OCI-LY7 (cell line): ENCODE measurements at places on chromosomes 5 and 9. TPM values are rescaled to one million over a fixed set of nuclear protein-coding genes. Genes with fewer than 3 reads are reported as not detected.

DNA sequence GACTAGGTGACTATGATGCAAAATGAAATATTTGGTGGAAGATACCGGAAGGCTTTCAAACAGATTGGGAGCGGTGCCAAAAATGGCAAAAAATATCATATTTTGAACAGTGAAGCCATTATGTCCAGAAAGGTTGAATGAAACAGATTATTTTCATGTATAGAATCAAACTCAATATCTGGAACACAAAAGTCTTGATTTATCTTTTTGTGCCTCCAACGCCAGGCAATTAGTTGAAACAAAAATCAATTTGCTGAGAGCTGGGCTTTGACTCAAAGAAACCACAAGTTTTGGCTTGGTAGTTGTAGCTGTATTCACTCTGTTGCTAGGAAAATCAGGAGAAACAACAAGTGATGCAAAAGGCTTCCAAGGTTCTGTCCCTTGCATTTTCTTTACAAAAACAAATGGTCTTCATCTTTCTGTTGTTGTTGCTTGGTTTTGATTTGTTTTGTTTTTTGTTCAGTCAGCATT, 421.7 kb upstream of the TYRP1 start:
- DNase-seq, result no peak

DNA sequence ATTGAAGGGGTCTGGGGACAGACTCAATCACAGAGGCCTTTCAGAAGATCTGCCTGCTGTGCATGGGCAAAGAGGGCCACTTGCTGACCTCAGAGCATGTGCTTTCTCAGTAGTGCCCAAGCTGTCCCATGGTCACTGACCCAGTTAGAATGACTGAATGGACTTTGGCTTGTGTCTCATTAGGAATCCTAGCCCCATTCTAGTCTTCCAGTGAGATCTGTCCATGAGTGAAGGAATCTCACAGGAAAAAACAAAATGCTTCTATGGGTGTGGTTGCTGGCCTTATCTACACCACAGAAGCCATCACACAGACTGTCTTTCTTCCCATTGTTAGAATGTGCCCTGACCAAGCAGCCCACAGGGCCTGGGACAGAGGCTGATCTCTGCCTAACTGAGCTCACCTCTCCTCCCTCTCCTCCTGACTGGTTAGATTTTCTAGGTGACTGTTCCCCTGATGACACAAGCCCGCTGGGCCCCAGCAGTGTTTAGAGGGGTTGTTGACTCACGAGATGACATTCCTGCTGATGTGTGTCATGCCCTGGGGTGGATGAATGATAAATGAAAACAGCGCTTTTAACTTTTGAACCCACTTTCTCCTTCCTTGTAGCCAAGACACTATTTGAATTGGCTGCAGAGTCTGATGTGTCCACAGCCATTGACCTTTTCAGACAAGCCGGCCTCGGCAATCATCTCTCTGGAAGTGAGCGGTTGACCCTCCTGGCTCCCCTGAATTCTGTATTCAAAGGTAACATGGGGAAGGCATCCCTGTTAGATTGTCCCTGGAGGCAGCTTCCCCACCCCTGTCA, 24.8 kb downstream of the TGFBI start:
- no peak for DNase-seq

DNA sequence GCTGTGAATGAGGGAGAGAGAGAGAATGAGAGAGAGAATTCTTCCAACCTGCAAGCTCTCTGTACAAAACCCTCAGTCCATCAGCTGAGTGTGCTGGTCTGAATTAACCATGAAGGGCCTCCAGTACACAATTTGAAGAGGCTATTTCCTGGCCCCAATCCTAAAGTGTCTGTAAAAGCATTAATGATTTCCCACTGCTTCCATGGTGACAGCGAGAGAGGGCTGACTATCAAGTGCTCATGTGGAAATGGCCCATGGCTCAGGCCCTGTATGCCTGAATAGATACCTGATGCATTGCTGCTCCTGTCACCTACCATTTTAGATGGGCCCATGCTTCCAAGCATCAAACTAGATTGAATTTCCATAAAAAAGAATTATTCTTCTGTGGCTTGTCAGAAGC, 592.4 kb downstream of the KIF4B start:
- no peak for DNase-seq

Gene SHISAL2B
- not detected in 2 replicates for total RNA-seq

Gene ENTREP1
- total RNA-seq, result not detected in 2 replicates

Gene FBP2
- total RNA-seq, result not detected in 2 replicates
